IPS DF 6.9 (cell line): ENCODE measurements at places on chromosomes 2 and 18.

DNA sequence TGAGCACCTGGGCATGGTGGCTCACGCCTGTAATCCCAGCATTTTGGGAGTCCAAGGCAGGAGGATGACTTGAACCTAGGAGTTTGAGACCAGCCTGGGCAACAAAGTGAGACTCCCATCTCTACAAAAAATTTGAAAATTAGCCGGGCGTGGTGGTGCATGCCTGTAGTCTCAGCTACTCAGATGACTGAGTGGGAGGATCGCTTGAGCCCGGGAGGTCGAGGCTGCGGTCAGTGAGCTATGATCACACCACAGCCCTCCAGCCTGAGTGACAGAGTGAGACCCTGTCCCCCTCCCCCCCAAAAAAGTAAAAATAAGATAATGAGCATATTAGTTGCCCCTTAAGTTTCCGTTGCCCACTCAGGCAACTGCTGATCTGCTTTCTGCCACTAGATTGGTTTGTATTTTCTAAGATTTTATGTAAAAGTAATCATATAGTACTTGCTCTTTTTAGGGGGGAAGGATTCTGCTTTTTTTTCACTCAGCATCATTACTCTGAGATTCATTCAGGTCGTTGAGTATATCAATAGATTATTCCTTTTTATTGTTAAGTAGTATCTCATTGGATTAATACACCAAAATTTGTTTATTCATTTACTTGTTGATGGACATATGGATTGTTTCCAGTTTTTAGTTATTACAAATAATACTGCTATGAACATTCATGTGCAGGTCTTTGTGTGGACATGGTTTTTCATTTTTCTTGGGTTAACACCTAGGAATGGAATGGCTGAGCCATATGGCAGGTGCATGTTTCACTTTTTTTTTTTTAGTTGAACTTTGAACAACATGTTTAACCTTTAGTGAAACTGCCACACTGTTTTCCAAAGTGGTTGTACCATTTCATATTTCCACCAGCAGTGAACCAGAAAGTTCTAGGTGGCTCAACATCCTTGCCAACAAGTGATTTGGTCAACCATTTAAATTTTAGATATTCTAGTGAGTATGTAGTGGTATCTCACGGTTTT is 75.0 kb upstream of the SPRED2 start:
- no peak for DNase-seq

- no peak for DNase-seq
These were observed 318.9 kb upstream of the SYT4 start for GRCh38 chr18:43596105-43596712.

- no peak for DNase-seq
These were observed 37.0 kb upstream of the CRIM1 start for GRCh38 chr2:36318547-36318946.

DNA sequence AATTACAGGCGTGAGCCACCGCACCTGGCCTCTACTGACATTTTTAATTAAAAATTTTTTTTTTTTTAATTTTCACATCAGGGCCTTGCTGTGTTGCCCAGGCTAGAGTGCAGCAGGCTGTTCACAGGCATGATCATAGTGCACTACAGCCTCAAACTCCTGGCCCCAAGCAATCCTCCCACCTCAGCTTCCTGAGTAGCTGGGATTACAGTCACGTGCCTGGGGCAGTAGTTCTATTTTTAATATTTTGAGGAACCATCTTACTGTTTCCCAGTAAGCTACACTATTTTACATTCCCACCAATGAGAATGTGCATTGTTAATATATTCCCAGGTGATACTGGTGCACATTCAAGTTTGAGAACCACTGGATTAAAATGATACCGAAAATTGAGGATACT is 92.7 kb downstream of the WDSUB1 start:
- DNase-seq, result no peak

GRCh38 chr2:46988733-46989481 is 73.3 kb upstream of the MCFD2 start:
- DNase-seq, result no peak

DNA sequence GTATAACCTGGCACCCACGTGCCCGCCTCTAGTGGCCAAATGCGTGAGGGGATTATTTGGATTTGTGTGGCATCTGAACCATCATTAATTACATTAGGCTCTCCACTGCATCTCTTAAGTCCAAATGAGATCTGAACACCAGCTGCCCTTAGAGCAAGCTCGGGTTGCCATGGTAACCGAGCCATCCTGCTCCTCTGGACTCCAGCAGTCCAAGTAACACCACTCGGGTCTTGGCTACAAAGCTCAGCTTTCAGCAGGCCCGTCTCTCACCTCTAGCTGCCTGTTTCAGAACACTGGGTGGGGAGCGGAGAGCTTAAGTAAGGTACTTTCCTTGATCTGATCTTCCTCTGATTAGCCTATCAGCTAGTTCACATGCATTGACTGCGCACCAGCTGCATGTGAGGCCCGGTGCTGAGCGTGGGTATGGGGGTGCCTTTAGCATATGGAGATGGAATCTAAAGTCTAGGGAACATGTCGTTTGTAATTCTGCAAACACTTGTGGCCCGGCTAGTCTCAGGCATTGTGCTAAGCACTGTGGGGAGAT is 14.1 kb upstream of the CYS1 start:
- DNase-seq, result no peak

GRCh38 chr2:135525786-135526185 is 5.2 kb downstream of the ZRANB3 start:
- no peak for DNase-seq

DNA sequence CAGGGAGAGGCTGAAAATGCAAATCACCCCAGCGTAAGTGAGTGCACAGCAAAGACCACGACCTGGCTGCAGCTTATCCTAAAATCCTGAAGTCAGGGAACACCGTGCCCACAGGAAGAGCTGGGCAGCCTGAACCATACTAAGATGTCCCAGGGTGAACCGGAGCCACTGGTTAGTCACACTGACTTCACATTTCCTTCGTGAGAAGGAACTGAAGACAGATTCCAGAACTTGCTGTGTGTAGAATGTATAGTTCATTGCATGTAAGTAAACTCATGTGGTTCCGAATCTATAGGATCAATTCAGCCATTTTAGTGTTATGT is 84.6 kb upstream of the NDUFV2 start:
- DNase-seq, result no peak

DNA sequence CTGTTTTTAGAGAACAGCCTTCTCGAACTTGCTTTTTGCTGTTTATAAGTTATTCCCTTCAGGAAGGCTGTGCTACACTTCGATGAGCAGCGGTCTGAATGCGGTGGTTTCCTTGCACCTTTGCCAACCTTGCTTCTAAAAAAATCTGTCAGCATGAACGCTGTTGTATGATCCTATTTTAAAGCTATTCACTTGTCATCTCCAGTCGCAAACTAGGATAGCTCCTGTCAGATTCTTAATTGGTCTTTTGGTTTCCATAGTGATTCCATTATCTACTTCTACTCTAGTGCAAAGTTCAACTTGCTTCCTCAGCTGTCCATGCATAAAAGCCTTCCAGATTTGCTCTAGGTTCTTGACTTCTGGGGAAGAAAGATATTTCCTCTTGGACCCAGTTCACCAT is 76.3 kb upstream of the GALNT3 start:
- DNase-seq, result no peak

DNA sequence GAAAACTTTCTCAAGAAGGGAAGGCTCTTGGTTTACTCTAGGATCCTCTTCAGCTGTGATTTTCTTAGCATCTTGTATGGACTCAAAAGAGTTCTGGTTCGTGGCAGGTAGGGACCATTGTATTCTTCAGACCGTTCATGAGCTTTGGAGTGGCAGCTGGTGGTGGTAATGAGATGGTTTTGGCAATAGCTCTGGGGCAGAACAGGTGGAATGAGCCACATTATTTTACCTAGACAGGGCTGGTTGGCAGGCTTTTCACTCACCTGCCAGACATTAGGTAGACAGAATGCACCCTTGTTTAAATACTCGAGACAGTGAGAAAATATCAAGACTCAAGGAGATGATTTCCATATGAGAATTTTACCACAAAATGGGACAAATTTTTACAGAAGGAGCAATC is 26.2 kb upstream of the MGAT5 start:
- DNase-seq, result no peak

DNA sequence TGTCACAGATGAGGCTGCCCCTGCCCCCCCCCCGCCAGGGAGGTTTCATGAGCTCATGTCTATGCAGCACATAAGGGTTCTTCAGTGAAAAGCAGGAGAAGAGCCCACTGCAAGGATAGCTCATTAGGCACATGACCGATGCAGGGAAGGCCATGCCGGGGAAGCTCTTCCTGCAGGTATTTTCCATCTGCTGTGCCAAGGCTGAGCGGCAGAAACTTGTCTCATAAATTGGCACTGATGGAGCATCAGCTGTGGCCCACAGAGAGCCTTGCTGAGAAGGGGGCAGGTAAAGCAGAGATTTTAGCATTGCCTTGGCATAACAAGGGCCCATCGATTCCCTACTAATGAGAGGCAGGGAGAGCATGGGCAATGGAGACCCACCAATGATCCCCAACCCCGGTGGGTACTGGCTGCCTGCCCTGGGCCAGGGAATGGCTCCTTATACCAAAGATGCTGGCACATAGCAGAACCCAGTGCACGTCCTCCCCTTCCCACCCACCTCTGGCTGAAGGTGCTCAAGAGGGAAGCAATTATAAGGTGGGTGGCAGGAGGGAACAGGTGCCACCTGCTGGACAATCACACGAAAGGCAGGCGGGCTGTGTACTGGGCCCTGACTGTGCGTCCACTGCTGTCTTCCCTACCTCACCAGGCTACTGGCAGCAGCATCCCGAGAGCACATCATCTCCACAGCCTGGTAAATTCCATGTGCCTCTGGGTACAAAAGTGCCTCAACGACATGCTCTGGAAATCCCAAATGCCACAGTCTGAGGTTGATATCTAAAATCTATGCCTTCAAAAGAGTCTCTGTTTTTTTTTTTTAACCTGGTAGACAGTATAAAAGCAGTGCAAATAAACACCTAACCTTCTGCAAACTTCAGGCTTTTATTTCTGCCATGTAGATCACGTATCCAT is 41.4 kb downstream of the STEAP3 start:
- no peak for DNase-seq

DNA sequence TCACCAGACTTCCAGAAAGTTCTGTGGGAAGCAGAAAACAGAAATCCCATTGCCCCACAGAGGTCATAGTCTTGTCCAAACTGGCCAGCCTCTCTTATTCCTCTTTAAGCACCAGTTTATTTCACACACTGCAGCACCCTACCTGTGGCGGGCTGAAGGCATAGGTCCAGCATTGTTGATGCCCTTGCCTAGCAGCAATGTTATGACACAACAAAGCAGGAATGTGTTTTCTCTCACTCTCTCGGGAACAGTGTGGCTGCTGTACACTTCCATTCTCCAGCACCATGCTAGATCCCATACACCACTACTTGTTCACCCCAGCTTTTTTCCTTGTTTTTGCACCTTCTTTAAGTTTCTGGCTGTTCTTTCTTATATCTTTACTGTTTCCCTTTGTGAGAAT is 181.6 kb downstream of the DNAH6 start:
- no peak for DNase-seq

GRCh38 chr18:42351455-42351854 is 396.4 kb downstream of the PIK3C3 start:
- no peak for DNase-seq

- peak; percentile 31 for DNase-seq
These were observed 182.3 kb downstream of the RDH14 start for GRCh38 chr2:18378020-18378653.

DNA sequence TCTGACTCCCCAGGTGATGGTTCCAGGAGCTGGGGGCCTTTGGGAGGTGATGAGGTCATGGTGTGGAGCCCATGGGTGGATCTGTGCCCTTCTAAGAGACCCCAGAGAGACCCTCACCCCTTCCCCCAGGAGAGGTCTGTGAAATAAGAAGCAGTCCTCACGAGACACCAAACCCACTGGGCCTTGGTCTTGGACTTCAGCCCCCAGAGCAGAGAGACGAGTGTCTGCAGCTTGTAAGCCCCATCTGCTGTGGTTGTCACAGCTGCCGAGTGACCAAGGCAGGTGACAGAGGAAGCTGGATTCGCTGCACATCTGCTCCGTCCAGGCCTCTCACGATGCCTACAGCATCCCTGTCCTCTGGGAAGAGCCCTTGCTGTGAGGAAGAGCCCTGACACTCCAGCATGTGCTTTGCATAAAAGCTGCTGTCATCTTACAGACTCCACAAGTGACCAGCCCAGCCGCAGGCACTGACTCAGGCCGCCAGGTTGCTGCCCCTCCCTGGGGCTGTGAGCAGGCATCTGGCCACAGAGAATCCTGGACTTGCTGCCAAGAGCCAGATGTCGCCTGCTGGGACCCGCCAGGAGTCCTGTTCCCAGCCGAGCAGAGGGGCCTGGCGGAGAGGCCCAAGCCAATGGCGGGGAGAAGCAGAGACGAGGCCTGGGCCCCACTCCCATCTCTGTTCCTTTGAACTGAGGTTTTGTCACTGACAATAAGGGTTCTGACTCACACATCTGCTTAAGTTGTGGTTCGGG is 150.8 kb downstream of the PXDN start:
- DNase-seq, result no peak

DNA sequence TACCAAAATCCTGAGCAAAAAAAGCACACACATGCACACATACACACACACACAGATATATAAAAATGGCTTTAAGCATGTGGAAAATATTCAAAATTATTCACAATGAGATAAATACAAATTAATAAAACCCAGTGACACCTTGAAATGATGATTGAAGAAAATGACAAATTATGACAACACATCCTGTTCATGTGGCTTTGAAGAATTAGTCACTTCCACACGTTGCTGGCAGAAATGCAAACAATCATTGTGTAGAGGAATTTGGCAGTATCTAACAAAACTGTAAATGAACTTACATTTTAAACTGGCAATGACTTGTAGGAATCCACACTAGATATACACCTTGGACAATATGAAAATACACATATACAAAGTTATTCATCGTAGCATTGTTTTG is 95.8 kb upstream of the RGPD4 start:
- no peak for DNase-seq

GRCh38 chr2:207123335-207123744 is 42.4 kb downstream of the KLF7 start:
- DNase-seq, result no peak

DNA sequence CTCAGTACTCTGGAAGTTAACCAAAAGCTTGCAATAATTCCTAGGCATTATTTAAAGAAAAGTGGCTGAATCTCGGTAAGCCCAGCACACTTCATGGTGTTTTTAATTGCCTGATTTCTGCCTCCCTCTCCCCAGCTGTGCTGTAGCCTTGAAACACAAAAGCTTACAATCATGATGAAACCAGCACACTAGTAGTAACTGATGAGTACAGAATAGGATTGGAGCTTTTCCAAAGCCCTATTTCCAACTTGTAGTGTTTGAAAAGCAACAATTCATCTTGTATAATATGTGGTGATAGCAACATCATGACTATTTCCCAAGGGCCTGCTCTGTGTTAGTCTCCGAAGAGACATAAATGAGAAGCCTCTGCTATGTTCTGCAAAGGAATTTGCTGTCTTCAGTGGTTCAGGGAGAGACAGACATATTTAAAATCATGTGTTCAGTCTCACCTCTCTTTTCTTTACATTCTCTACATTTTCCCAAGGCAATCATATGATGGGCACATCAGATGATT is 1015.0 kb downstream of the BCL11A start:
- no peak for DNase-seq

- no peak for DNase-seq
These were observed 2.0 kb upstream of the CHRNA1 start for GRCh38 chr2:174766271-174766670.
